Airway epithelial cell (primary cell): ENCODE measurements at places on chromosomes 16 and 17. TPM values are rescaled to one million over a fixed set of nuclear protein-coding genes. Genes with fewer than 3 reads are reported as not detected.

The CRK gene
- total RNA-seq: 55.0 and 71.3 TPM in 2 replicates

The OR3A3 gene
- not detected in 2 replicates for total RNA-seq

The EPN3 gene
- total RNA-seq: 30.8 and 61.9 TPM in 2 replicates

The CTRB1 gene
- total RNA-seq: not detected in 2 replicates

The PITPNM3 gene
- total RNA-seq: 15.6 and 25.0 TPM in 2 replicates

The ACLY gene
- total RNA-seq: 230 and 298 TPM in 2 replicates

The CES5A gene
- not detected in 2 replicates for total RNA-seq

The SDR42E1 gene
- total RNA-seq: 10.3 TPM in 2 replicates

The AOC2 gene
- total RNA-seq: 0.14 and 0.92 TPM in 2 replicates

The KRTAP9-8 gene
- total RNA-seq: not detected in 2 replicates

The PRR11 gene
- total RNA-seq: 43.5 and 147 TPM in 2 replicates

The STAT5B gene
- total RNA-seq: 12.5 and 17.1 TPM in 2 replicates

The ZNF771 gene
- total RNA-seq: 7.9 and 19.4 TPM in 2 replicates

The FKBP10 gene
- 100 and 141 TPM in 2 replicates for total RNA-seq

The SLC25A11 gene
- 71.0 and 71.2 TPM in 2 replicates for total RNA-seq

The KRT33B gene
- total RNA-seq: not detected in 2 replicates

The UTS2R gene
- not detected in 2 replicates for total RNA-seq

The HOXB4 gene
- total RNA-seq: 0.07 TPM in 1 of 2 replicates, not detected in the other

The SEPTIN12 gene
- total RNA-seq: not detected in 2 replicates

The HS3ST2 gene
- 0.14 and 0.35 TPM in 2 replicates for total RNA-seq

The PPP1R1B gene
- total RNA-seq: 1.3 and 2.5 TPM in 2 replicates

The PLEKHH3 gene
- total RNA-seq: 49.8 and 55.3 TPM in 2 replicates

The WSCD1 gene
- not detected in 2 replicates for total RNA-seq

The EVPLL gene
- total RNA-seq: 1.8 and 1.9 TPM in 2 replicates

The EPX gene
- not detected in 2 replicates for total RNA-seq

The PTGES3L gene
- total RNA-seq: 0.28 and 0.49 TPM in 2 replicates

The GP1BA gene
- total RNA-seq: not detected in 2 replicates

The ERBB2 gene
- total RNA-seq: 57.0 and 69.2 TPM in 2 replicates
